ENCODE measurements at places on chromosomes 2 and 18. TPM values are rescaled to one million over a fixed set of nuclear protein-coding genes. Genes with fewer than 3 reads are reported as not detected.

The TSPYL6 gene
- total RNA-seq = not detected

DNA sequence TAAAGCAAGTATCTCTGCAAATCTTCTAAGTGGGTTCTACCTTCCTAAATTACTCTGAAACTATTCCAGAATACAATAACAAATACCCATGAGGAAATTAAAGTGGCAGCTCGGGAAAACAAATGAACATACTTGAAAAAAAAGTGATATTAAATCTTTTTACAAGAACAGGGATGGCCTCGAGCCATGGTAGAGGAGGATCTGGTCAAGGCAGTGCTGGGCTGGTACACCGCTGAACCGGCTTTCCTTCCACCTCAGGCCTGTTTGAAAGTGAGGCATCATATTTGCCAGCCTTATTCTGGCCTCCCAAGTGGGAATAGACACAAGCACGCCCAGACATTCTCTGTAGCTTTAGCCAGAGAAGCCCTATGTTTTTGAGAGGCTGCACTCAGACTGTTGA is 124.5 kb upstream of the CDCA7 start:
- DNase-seq = peak; percentile 81

DNA sequence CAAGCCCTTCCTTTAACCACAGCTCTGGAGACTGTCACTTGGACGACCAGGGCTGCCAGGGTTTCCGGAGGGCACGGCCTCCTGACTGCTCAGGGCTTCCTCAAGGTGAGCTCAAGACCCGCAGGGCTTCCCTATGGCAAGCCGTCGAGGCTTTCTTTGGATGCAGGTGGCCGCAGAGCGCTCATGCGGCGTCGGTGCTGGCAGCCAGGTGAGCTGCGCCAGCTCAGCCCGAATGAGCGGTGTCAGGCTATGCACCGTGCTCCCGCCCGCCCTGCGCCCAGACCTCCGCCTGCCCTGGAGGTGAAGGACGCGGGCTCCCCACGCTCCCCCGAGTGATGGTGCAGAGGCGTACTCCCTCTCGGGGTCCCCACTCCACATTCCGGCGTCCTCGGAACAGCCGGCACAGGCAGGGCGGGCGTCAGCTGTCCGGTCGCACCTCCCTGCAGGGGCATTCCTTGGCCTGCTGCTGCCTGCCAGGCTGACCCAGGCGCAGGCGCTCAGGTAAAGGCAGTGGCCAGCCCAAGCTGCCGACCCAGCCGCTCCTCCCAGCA is 20.8 kb upstream of the TUBB6 start:
- no peak for DNase-seq

The RDH14 gene
- 42.5 TPM for total RNA-seq

GRCh38 chr18:76445275-76445674 is 49.8 kb downstream of the ZNF516 start:
- no peak for DNase-seq

The OTOS gene
- not detected for total RNA-seq

GRCh38 chr18:63749489-63749888 is 25.7 kb upstream of the SERPINB7 start:
- DNase-seq = no peak

DNA sequence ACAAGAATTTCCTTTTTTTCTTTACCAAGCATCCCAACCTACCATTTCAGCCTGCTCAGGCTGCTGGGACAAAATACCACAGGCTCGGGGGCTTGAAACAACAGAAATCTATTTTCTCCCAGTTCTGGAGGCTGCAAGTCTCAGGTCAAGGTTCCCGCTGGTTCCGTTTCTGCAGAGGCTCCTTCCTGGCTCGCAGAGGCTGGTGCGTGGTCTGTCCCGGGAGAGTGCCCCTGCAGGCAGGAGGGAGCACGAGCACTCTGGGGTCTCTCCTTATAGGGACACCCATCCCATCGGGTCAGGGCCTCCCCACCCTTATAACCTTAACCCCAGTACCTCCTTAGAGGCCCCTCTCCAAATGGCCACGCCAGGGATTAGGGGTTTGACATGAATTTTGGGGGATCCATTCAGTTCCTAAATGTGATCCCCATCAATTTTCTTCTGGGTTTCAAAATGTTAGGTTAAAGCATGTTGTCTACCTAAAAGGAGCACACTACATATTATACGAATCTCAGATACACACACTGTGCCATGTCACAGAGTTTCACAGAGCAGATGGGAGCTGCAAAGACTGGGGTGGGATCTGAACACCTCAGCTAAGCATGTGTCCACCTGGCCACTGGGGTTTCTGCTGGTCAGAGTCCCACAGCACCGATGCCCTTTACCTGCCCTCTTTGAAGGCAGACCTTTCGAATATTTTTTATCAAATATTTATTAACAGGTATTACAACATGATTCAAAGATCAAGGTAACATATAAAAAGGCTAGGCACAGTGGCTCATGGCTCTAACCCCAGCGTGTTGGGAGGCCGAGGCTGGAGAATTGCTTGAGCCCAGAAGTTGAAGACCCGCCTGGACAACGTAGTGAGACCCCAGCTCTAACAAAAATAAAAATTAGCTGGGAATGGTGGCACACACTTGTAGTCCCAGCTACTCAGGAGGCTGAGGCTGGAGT is 17.6 kb upstream of the ADI1 start:
- no peak for DNase-seq

- no peak for DNase-seq
Observed at GRCh38 chr2:105254531-105255210, 13.1 kb downstream of the GPR45 start.

- no peak for DNase-seq
Observed at GRCh38 chr2:138319616-138320015, 182.0 kb upstream of the SPOPL start.

DNA sequence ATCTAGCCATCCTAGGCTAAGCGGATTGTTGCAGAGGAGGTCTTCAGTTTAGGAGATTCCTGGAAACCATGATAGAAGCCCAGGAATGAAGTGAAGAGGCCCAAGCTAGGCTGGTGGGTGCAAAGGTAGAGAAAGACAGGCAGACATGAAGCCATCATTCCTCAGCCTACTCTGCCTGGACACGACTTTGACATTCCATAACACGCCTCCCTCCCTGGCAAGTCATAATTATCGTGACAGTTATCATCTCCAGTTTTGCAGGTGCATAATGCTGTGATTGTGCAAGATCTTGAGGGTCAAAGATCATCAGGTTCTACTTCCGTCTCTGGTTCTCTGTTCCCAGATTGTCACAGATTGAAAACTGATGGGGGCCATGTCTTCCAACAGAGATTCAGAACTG is 15.2 kb upstream of the FZD5 start:
- DNase-seq = no peak

The EFEMP1 gene
- total RNA-seq = 46.3 TPM

- no peak for DNase-seq
Observed at GRCh38 chr2:176004934-176005333, 2.9 kb upstream of the LNPK start.

GRCh38 chr2:114040826-114041225 is 150.9 kb downstream of the ACTR3 start:
- no peak for DNase-seq

- DNase-seq = no peak
Observed at GRCh38 chr18:65938592-65939372, 188.0 kb downstream of the CDH7 start.

The KDSR gene
- total RNA-seq = 46.1 TPM

- no peak for DNase-seq
Observed at GRCh38 chr2:172083628-172084394, 1.5 kb upstream of the DLX1 start.

DNA sequence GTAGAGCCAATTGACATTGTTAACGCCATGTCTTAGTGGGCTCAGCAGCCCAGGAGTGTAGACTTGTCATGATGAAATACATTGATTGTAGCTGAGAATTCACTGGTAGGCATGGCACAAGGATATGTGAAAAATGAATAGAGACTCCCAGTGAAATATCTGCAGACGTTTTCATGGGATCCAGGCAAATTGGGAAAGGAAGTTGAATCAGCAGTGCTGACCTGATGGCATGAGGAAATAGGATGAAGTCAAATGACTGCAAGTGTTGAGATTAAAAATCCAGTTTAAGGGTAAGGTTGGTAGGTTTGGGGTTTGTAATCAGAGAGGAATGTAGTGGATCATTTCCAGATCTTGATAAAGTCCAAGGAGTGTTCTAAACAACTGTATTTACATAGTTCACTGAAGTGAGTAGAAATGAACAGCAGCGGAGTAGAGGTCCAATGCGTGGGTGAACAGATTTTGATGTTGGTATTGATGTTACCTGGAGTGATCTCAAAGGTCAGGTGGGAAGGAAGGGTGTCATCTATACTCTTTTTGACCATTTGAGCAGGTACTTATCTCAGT is 24.6 kb downstream of the INSIG2 start:
- DNase-seq = no peak

DNA sequence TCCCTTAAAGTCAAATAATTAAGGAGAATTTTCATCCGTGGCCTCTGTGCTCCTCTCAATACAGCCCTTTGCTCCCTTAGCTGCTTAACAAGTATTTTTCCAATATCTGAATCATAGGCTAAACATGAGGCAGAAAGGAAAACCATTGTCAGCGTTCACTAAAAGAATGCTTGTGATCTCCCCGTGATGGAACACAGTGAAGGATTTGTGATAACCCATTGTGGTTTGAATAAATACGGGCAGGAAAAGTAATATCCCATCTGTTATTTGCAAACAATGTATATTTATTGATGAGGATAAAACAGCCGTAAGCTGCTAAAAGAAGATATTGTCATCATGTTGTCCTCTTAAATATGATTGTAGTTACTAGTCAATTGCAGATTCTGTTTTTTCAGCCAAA is 258.1 kb downstream of the NAPG start:
- DNase-seq = no peak

DNA sequence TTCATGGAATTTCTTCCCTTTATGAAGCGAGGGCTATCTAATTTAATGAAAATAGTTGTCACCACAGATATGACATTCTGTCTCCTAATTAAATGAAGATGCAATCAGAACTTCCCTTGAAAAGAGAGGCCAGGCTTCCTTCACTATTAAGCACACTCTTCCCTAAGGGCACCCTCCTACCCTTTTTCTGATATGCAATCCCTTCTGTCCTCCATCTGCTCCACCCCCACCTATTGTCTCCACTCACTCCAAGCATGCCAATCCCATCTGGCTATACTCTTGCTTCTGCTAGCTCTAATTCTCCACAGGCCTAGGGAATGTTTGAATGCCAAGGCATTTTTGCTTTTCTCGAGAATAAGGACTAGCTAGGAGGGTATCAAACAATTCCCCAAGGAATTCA is 818.4 kb upstream of the FSHR start:
- no peak for DNase-seq

DNA sequence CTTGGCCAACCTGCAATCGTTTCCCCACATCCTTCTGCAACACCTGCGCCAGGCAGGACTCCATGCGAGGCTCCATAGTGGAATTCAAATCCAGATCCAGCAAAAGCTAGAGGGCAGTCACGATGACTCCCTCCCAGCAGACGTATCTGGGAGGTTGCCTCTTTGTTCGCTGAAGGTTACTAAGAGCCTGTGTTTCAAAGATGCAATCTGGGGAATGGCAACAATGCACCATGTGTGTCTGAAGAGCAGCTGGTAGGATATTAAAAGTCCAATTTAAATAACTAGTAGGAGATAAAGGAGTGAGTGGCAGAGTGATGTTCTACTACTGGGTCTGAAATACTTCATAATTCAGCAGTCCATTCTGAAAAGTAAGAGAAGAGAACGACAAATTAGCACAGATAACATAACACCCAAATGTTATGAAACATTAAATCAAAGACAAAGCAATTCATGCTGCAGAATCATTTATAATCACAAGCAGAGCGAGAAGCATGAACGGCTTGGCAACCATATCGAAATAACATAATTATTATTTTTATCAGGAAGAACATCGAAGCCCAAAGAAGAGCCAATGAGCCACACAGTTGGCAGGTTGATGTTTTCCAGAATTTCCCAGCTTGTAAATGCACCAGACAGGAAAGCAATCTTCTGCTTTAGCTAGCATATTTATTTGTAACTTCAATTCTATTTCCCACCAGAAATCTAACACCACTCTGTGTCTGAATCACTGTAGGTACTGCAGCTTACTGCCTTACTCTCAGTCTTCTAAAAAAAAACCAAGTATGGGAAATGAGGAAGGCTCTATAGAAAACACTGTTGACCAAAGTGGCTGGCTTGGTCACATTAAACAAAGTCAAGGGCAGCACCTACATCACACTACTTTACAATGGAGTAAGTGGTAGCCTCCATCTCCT is 43.2 kb downstream of the CLASP1 start:
- no peak for DNase-seq

GRCh38 chr2:62724886-62725711 is 19.6 kb downstream of the EHBP1 start:
- DNase-seq = no peak

The CHCHD5 gene
- total RNA-seq = 26.3 TPM

The C2orf15 gene
- total RNA-seq = not detected

The BUB1 gene
- 1.3 TPM for total RNA-seq

The NYAP2 gene
- total RNA-seq = not detected

- no peak for DNase-seq
Observed at GRCh38 chr2:108552566-108552965, 18.3 kb downstream of the LIMS1 start.

DNA sequence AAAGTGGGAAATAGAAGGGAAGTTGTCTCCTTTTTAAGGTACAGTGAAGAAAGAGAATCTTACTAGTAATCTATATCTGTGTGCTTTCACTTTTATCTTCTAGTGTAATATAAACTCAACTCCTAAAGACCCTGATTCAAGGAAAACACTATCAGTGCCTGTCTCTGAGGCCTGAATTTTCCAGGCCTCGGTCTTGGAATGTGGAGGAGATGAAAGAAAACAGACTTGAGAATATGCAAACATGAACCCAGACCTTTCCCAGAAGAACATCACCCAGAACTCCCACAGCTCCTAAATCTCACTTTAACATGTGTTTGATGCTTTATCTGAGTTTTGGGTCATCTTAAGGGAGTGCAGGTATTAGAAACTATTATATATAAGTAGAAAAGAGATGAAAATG is 51.8 kb downstream of the EPB41L5 start:
- DNase-seq = no peak

- DNase-seq = no peak
Observed at GRCh38 chr2:198517976-198518375, 713.6 kb downstream of the PLCL1 start.

The SMAD4 gene
- 214 TPM for total RNA-seq

DNA sequence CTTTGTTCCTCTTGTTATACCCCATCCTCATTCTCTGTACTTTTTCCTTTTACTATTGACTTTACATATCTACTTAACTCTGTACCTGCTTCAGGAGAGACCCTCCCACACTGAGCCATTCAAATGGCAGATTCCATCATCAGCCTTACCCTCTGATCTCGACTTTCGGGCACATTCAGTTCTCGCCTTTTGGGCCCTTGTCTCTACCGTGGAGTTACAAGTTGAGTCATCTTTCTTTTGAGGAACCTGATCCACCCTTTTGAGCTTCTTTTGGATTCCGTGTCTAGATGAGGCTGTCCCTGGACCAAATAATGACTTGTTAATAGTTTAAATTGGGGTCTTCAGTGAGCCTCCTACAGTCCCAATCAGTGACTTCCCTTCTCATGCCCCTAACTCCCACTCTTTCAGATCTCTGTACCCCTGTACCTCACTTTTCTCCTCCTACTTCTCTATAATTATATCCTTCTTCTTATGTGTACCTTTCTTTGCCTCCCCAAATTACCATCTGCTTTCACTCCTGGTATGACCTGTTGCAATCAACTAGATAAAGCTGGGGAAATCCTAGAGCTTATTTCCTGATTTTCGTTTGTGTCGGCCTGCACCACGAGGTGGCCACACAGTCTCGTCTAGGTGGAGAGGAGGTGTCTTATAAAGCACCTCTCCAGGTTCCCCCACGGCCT is 17.2 kb downstream of the SP110 start:
- DNase-seq = no peak

- no peak for DNase-seq
Observed at GRCh38 chr2:22998359-22998758, 386.6 kb upstream of the KLHL29 start.

GRCh38 chr2:241914542-241914941 is 45.0 kb downstream of the RTP5 start:
- DNase-seq = no peak
